ENCODE measurements at places on chromosomes 5 and 9.

DNA sequence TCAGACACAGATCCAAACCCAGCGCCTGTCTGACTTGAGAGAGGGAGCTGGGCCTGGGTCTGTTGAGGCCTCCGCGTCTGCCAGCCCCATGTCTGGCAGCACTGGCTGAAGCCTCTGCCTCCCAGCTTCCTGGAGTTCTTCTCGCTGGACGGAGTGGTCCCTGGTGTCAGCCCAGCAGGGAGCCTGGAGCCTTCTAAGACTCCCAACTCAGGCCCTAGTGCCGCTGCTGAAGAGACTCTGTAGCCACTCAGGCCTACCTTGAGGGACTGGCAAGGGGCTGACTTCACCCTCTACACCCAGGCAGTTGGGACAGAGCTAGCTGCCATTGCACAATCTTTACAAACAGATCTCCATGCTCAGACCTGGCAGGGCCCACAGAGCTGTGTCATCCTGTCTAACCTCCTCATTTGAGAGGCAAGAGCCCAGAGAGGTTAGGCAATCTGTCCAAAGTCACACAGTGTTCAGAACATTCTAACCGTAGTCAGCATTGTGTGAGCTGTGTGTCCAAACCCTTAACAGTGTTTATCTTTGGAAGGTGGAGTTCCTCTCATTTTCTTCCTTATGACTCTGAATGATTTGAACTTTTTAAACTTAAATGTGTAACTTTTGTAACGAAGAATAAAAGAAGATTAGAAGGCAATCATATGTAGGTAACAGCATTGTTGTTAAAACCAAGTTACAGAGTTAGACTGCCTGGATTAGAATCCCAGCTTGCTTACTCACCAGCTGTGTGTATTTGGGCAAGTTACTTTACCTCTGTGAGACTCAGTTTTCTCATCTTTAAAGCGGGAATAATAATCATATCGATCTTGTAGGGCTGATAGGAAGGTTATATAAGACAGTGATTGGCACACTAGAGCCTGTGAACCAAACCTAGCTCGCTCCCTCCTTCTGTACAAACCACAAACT, 4.6 kb upstream of the DUSP1 start:
- DNase-seq, result peak; percentile 79

GRCh38 chr5:129670957-129671500, 76.9 kb upstream of the MINAR2 start:
- DNase-seq, result no peak

DNA sequence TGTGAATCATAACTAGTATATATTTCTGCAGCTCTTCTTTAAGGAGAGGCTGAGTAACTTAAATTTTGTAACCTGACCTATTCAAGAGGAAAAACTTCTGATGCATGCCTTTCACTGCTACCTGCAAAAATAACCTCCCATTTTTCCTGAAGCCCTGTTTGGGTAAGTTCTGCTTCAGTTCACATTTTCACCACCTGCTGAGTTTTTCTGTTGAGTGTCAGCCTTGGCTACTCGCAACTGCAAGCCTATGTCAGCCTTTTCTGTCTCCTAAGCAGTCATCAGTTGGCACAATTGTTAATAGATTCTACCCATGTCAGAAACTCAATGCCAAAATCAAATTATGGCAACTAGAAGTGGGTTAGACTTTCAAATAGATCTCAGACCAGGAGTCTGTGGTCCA, 8.2 kb upstream of the TNFAIP8 start:
- DNase-seq, result no peak

GRCh38 chr5:130992095-130992494, 173.0 kb downstream of the HINT1 start:
- DNase-seq, result no peak
